ENCODE measurements at places on chromosomes 16 and 17. TPM values are rescaled to one million over a fixed set of nuclear protein-coding genes. Genes with fewer than 3 reads are reported as not detected.

The NAGS gene
- total RNA-seq = 1.2 TPM

DNA sequence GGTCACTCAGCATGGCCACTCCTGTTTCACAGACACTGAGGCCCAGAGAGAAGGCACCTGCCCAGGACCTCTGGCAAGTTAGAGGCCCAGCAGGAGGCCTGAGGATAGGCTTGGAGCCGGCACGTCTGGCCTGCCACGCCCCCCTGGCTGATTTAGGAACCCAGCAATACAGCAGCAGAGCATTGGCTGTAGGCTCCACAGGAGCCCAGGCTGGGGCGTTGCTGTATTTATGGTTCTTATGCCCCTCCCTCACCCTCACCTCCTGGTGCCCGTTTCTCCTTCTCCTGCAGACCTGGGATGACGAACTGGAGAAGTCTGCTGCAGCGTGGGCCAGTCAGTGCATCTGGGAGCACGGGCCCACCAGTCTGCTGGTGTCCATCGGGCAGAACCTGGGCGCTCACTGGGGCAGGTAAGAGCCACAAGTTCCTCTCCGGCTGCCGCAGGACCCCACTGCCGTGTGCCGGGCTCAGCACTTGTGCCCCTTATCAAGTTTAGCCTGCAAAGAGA lies 25.8 kb downstream of the CRISPLD2 start:
- no peak for DNase-seq

GRCh38 chr16:27284865-27285675 lies 16.5 kb upstream of the NSMCE1 start:
- DNase-seq = no peak

DNA sequence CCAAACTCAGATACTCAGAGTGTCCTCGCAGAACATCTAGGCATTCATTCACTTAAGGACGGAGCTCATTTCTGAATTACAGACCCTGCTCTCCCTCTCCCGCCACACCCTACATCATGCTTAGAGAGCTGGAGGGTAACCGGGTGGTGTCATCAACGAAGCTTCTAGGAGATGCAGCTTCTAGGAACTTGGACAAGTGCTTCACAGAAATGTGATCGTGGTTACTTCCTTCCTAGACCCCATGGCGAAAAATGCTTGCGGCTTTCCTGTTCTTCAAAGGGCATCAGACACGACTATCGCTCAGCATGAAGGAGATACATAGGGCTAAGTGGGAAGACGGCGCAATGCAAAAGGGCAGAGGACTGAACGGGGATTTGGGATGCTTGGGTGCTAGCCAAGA lies 126.8 kb downstream of the ZFHX3 start:
- no peak for DNase-seq

- DNase-seq = no peak
Observed at GRCh38 chr16:7849841-7850240, 517.2 kb downstream of the RBFOX1 start.

- DNase-seq = no peak
Observed at GRCh38 chr17:29802246-29802645, 127.8 kb downstream of the SSH2 start.

GRCh38 chr16:1285669-1286512 lies 23.5 kb upstream of the UBE2I start:
- no peak for DNase-seq

- DNase-seq = no peak
Observed at GRCh38 chr16:67942200-67942509, 1.8 kb downstream of the LCAT start.

DNA sequence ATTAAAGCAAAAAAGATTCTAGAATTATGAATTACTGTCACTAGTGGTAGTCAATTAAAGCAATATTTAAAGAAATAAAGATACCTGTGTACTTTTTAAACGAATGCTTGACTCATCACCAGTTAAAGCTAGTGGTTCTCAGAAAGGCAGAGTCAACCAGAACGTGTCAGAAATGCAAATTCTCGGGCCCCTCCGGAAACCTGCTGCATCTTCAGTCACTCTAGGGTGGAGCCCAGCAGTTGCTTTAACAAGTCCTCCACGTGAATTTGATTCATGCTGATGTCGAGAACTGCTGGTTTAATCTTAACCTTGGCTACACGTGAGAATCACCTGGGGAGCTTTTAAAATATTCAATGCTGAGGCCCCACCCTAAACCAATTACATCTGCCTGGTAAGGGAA lies 169.8 kb upstream of the SDK2 start:
- DNase-seq = no peak

DNA sequence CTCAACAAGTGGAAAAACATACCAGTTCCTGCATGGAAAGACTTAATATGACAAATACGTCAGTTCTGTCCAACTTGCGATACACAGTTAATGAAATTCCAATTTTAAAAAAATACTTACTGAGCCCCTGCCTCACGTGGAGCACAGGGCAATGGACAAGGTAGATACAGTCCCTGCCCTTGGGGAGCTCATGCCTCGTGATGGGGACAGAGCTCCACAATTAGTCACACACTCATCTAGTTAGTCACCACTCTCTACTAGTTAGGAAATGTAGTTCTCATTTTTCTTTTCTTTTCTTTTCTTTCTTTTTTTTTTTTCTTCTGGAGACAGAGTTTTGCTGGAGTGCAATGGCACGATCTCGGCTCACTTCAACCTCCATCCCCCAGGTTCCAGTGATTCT lies 74.7 kb upstream of the CDH5 start:
- DNase-seq = peak; percentile 2

The OTOP3 gene
- not detected for total RNA-seq

DNA sequence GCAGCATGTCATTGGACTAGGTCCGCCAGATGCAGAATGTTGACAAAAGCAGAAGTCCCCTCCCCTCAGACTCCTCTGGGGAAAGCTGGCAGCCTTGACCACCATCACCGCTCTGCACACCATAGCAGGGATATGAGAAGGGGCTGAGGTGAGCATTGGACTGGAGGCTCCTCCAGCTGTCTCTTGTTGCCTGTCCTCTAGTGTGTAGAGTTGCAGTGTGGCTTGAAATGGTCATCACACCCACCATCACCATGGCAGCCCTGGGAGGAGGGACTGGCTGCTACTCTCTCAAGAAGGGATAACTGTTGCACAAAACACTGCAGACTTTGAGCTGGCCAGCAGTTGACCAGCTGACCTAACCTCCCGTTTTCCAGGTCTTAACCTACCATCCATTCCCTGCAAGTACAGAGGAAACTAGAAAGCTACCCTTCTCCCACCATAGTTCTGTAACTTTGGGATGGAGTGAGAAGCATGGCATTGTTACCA lies 38.3 kb downstream of the HLF start:
- no peak for DNase-seq

- no peak for DNase-seq
Observed at GRCh38 chr17:48392857-48393256, 37.2 kb downstream of the SKAP1 start.

- DNase-seq = no peak
Observed at GRCh38 chr17:73566905-73567782, 77.1 kb downstream of the SDK2 start.

- DNase-seq = no peak
Observed at GRCh38 chr16:1037394-1038257, 34.9 kb upstream of the SSTR5 start.

DNA sequence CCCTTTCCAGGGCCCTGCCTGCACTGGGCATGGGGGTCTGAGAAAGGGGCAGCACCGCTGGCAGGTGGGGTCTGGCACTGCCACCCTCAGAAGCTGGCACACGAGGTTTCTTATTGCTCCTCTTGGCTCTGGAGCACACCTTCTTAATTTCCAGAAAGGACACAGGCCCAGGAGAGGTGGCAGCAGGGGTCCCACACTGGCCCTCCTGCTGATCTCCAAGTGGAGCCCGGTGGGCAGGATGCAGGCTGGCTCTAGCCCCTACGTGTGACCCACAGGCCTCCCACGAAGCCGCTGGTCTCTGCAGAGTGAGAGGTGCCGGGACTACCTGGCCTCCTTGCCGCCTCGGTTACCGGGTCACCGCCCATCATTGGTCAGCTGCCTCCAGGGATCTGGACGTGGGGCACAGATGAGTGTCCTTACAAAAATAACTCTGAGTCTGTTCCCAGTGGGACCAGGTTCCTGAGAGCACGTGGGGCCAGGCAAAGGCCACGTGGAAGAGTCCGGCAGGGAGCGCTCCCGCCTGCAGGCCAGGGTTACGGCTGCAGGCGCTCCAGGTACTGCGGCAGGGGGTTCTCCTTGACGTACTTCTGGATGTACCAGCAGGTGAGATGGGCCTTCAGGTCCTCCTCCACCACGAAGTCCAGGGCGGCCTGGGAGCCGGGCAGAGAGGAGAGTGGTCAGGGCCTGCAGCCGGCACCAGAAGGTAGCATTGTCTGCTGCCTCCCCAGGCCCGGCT lies 10.3 kb downstream of the NATD1 start:
- DNase-seq = no peak

DNA sequence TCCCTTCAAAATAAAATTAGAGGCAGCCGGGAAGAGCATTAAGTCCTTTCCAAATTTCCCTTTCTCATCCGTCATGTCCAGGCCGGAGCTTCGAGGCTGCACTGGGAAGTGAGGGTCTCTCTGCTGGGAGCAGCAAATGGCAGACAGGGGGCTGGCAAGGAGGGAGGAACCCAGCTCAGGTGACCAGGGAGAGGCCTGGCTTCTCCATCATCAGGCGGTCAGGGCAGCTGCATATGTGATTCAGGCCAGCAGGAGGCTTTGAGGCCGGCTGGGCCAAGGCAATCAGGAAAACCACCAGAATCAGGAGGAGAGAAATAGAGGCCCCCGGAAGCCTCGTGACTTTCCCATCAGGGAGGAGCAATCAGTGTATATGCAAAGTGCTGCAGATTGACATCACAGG lies 85.0 kb upstream of the RPL38 start:
- DNase-seq = peak; percentile 35

The LGALS9B gene
- total RNA-seq = not detected

- DNase-seq = no peak
Observed at GRCh38 chr17:2935632-2936031, 127.8 kb downstream of the OR1D5 start.

GRCh38 chr17:4715063-4715744 lies 4.8 kb downstream of the ARRB2 start:
- DNase-seq = no peak

The POLR2C gene
- total RNA-seq = 40.3 TPM

The ZKSCAN2 gene
- 4.9 TPM for total RNA-seq

DNA sequence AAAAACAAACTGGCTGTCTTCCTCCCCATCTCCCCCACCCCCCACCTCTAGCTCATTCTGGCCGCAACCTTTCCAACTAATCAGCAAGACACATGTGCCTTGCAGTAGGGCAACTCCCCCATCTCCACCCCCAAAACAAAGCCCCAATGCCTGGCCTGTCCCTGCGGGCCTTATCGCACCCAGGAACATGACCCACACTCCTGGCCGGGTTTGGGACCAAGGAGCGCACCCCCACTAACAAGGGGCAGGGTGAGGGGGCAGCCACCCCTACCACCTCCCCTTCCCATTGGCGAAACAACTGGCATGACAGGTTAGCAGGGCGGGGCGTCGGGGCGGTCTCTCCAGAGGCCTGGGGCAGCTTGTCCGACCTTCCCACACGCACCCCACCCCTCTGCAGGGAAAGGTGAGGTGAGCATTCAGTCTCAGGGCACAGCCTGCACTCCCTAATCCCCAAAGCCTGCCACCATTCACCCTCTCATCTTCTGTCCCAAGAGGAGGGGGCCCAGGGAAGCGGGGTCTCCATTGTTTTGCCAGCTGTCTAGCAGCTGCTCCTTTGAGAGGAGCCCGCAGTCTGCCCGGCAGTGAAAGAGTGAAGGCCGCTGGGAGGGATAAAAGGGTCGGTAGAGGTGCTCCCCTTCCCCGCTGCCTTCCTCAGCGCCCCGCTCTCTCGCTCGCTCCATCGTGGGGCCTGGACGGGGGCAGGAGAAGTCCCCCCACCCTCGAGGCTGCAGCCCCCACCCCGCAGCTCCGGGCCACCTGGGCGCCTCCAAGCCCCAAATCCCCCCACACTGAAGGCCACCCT lies 765 bp downstream of the MYO18A start:
- DNase-seq = peak; percentile 78

DNA sequence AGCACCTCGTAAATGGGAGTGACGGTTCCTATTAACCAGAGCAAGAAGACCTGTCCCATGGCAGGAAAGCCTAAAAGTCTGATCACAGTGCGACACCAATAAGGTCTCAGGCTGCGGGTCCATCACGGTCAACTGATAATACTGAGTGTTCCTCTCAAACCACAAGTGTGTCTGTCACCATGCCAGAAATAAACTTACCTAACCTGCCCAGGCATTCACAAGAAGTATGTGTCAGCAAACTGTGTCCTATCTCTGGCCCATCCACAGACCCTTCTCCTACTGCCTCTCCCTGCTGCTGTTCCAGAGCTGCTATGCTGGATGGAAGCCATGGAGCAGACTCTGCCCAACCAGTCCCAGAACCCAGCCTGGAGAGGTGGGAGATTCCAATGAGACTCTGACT lies 73.5 kb downstream of the ZNF423 start:
- no peak for DNase-seq

The ABI3 gene
- total RNA-seq = 10.6 TPM

GRCh38 chr17:44002141-44002848 lies 2.1 kb upstream of the NAGS start:
- DNase-seq = no peak

DNA sequence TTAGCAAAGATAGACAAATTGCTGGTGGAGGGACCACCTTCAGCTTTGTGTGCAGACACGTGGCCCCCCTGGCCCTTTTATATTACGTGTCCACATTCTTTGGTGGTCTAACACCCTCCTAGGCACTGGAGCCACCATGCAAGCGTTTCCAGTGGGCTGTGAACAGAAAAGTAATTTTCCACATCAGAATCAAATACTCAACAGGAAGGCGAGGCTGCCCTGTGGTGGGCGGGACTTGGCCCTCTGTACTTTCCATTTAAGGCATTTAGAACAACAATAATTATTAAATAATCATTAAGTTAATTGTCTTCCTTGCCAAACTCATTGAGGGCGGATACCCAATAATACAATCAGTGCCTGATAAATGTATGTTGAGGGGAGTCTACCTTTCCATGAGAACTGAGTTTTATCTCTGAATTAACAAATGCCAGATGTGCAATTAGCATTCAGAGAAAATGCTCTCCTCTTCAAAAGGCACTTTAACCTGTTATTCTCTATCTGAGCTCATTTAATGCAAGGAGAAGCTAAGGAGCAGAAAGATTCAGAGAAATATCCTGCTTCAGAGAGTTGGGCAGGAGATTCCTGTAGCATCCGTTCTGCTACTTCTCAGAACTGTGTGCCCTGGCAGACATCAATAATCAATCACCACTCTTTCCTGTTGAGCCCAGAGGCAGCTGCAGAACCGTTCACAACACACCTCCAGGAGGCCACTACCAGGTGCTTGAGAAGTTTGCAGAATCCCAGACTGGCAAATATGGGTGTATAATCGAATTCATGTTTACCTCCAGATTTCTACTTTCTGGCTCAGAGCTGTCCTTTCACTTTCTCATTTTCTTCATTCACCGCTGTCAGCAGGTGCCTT lies 109.4 kb downstream of the CMIP start:
- peak; percentile 26 for DNase-seq

The CES3 gene
- total RNA-seq = 1.3 TPM

The FOXK2 gene
- total RNA-seq = 42.4 TPM

DNA sequence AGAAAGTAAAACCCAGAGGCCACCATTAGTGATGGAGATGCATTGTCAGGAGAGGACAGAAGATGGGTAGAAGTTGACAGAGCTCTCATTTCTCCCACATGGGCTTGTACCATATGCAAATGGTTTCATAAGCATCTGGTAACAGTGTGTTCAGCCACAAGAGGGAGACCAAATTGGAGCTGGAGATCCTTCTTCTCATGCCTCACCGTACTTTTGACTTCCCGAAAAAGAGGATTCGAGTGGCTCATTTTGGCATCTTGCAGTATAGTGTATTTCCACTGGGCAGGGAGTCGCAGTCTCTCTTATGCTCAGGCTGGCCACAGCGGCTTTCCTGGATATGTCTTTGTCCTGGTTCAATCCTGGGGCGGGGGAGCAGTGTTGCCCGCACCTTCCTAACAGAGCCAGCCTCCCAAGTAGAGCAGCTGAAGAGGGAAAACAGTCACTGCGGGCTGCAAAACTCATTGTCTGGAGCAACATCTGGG lies 23.8 kb downstream of the TBC1D3B start:
- DNase-seq = no peak
